Stimulated activated CD4-positive, alpha-beta T cell treated with anti-CD3 and anti-CD28 coated beads, Interleukin-1b, Interleukin-23, amount 100 ng/mL, for 24 hours (primary cell): ENCODE measurements at places on chromosomes 7 and 10.

DNA sequence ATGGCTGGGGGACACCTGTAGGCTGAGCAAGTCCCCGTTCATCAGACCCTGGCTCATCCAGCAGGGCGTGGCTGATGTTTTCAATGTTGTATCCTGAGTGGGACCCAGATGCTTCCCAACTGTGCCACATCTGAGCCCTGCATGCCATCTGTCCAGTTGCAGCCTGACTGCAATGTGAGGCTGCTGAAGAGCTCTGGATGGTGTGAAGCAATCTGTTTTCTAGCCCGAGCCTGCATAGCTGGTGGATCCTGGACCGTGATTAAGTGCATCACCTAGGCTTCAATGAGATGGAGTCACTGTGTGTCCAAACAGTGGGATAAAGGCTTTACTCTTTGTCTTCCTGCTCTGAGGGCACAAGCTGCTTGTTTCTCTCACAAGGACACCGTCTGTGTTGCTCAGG lies 99.8 kb downstream of the TCF7L2 start:
- DNase-seq, result no peak

DNA sequence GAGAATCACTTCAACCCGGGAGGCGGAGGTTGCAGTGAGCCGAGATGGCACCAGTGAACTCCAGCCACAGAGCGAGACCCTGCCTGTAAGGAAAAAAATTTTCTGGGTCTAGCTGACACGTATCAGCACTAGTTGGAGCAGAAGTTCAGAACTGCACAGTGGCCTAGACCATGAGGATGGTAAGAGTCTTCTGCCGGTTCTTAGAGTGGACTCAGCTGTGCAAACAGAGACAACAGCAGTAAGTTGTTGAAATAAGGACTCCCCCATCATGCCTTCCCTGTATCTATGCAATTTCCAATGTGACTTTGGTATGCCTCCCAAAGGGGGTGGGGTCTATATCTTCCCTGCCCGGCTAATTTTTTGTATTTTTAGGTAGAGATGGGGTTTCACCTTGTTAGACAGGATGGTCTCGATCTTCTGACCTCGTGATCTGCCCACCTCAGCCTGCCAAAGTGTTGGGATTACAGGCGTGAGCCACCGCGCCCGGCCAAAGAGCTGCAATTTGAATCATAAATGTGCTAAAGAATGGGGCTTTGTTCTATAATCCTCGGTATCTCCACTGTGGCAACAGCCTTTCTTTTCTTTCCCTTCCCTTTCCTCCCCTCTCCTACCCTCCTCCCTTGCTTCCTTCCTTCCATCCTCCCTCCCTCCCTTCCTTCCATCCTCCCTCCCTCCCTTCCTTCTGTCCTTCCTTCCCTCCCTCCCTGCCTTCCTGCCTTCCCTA lies 14.5 kb upstream of the RNF216 start:
- no peak for DNase-seq

- no peak for DNase-seq
These were observed 707.5 kb downstream of the ZWINT start for GRCh38 chr10:55653531-55653930.

DNA sequence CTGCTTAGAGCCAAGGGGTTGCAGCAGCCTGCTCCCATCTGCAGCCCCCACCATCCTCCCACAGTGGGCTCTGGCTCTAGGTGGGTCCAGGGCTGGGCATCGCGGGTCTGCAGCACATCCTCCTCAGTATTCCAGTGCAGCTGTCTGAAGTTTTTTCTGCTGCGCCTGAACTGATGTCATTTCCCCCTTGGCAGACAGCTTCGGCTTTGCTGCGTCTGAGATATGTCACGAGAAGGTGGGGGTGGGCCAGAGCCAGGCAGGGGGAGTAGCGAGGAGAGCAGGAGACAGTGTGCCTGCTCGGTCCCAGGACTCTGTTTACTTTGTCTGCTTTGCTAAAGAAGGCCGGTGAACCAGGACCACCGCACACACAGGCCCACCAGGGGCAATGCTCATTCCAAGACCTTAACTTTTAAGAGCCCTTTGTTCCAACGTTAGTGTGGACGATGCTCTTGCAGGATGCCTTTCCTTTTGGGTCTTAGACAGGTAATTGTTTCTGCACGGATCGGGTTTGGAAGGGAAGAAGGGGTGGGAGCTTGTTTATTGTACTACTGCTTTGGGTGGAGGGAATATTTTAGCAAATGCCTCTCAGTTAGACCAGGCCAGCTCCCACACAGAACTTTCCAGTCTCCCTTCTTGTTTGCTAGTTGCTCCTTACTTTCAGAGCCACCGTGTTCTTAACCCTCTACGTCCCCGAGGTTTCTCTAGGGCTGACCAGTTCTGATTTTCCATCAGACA lies 32.4 kb downstream of the WBP1L start:
- no peak for DNase-seq

DNA sequence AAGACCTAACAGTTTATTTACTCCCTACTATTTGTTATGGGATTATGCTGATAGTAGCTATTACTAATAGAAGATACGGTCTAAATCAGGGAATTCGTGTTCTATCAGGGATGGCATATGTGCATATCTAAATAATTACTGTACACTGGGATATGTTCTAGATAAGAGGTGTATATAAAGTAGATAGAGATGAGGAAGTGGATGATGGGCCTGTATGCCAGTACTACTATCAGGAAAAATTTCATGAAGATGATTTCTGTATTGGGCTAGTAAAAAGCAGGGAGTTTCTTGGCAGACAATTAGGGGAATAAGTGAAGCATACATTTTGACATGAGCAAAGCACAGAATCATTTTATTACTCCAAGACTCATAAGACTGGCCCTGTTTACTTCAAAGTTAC lies 26.2 kb downstream of the PTPN12 start:
- DNase-seq, result no peak

- no peak for DNase-seq
These were observed 116.6 kb upstream of the SAMD8 start for GRCh38 chr10:74994854-74995253.
